Stimulated activated CD8-positive, alpha-beta memory T cell treated with anti-CD3 and anti-CD28 coated beads, Interleukin-4, amount 100 ng/mL, for 4 hours (primary cell): ENCODE measurements at places on chromosomes 12 and 14.

- no peak for DNase-seq
Observed at GRCh38 chr12:58288190-58288589, 346.8 kb downstream of the ATP23 start.

DNA sequence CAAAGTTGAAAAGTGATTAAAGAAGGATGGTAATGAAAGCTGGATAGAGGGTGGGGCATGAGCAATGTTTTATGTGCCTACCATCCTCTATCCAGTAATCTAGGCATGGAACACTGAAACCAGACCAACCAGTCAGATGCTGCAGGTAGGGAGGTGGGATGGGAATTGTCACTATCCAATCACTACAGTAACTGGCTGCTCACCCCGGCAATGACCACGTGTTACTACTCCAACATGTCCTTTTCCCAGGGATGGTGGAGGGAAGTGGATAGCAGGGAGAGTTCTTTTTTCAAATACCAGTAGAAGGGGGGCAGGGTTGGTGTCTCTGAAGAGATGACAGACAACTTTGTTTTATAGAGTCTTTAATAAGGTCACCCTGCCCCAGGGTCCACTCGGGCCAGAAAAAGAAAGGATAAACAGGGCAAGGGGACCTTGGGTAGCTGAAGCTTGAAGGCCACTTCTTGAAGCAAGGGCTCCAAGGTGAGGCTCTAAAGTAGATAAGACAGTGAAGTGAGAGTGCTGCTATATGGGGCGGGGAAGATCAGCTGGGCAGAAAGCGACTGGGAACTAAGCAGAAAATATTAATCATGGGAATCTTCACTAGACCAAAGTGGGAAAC is 14.7 kb upstream of the CDH24 start:
- no peak for DNase-seq

DNA sequence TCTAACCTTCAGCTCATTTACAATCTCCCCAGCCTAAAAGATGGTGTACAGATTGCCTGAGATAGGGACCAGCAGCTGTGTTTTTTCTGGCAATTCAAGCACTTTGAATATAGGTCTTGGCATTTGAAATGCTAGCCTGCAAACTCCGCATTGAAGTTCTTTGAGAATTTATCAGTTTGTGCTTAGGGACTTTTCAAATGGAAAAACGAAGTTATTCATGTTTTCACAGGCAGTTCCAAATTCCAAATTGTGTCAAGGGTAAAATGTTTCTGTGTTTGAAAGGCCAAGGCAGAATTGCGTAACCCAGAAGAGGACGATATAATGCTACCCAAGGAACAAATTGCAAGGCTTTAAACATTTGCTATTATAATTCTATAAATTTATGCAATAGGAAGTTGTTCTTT is 168.9 kb upstream of the RASSF8 start:
- DNase-seq, result no peak

- DNase-seq, result no peak
Observed at GRCh38 chr12:51419425-51420193, 5.0 kb upstream of the SLC4A8 start.

GRCh38 chr12:18467620-18468245 is 206.4 kb downstream of the PIK3C2G start:
- no peak for DNase-seq

GRCh38 chr14:21038441-21039422 is 3.4 kb upstream of the RNASE7 start:
- DNase-seq, result no peak

DNA sequence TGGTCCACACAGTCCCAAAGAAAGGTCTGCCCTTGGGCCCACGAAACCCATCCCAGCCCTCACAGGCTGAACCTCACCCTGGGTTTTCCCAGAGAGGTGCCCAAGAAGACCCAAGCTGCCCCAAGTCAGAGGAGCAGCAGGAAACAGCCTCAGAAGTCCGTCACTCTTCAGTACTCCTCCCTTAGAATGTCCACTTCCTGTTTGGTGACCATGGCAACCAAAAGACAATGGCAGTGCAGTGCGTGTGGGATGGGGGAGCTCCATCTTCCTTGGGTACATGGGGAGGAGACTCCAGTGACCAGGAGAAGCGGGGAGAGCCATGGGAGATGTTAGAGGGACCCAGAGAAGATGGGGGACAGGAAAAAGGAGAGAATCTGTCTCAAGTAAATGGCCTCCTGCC is 11.3 kb downstream of the SELPLG start:
- DNase-seq, result no peak

DNA sequence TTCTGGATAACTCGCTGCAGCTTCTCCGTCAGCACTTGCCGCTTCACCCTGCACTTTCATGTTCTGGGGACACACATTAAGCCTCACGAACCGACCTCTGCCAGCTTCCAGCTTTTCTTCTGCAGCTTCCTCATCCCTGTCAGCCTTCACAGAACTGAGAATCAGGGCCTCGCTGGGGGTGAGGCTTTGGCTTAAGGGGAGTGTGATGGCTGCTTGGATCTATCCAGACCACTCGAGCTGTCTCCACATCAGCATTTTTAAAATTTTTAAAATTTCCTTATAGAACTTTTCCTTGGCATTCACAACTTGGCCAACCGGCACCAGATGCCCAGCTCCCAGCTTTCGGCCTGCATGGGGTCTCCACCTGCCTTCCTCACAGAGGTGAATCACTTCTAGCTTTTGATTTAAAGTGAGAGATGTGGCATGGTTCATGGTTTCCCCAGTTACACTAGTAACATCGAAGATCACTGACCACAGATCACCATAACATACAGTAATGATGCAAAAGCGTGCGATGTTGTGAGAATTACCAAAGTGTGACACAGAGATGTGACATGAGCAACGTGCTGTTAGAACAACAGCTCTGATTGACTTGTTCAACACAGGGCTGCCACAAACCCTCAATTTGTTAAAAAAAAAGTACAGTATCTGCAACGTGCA is 139.1 kb upstream of the C14orf180 start:
- no peak for DNase-seq

DNA sequence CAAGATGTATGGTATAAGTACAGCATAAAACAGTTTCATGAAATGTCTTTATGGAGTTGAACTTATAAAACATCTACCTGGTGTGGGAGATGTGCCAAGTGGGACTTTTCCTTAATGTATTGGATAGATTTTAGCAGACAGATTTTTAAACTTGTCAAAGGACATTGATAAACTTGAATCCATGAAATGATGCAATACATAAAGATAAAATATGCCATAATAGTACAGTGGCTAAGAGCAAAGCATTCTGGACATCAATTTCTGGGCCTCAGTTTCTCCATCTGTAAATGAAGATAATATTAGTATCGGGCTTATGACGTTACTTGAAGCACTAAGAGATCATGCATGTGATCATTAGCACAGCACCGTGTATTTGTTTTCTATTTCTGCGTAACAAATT is 45.4 kb downstream of the NKX2-1 start:
- DNase-seq, result no peak

- peak; percentile 2 for DNase-seq
Observed at GRCh38 chr14:39175445-39176262, 600 bp downstream of the PNN start.

- DNase-seq, result no peak
Observed at GRCh38 chr12:66320996-66321395, 18.7 kb downstream of the HELB start.

GRCh38 chr12:89122852-89123251 is 229.4 kb downstream of the DUSP6 start:
- no peak for DNase-seq

GRCh38 chr12:77488041-77488620 is 342.6 kb upstream of the NAV3 start:
- no peak for DNase-seq

- no peak for DNase-seq
Observed at GRCh38 chr14:64708148-64709004, 4.2 kb downstream of the PLEKHG3 start.

- DNase-seq, result no peak
Observed at GRCh38 chr12:77062846-77063461, 2.4 kb downstream of the E2F7 start.
